Natural killer cell (primary cell): ENCODE measurements at places on chromosomes 11 and 22.
A peak's percentile ranks its signal among the peaks of the same experiment; 100 is the strongest.

GRCh38 chr11:116072601-116073410 is 568.6 kb upstream of the CADM1 start:
- no peak for DNase-seq

GRCh38 chr11:2885017-2885677 is 428 bp downstream of the CDKN1C start:
- peak; percentile 47 for DNase-seq

DNA sequence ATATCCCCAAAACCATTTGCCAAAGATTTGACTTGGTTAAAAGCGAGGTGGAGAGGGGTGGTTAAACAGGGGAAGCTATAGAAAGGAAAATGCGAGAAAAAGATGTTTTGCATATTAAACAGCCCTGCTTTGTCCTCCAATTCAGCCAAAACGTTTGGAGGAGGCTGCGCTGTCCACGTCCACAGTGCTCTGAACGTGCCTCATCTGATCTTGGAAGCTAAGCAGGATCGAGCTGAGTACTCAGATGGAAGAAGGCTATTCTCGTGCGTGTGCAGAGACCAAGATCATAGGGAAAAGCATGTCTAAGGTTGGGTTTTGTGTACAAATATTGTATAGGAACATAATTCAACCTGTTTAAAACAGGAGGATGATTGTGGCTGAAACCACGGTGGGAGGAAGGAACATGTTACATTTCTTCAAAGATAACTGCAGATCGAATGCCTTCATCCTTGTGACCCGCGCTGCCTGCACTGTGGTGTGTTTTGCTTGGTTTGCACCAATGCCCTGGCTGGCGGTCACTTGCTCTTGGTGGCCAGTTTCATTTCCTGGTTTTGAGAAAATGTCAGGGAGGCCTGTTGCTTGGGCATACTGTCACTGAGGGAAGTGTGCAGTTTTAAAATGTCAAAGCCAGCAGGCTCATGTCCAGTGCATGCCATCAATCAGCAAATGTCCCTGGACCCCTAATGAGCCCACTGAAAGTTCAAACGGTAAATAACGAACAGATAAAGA is 40.4 kb downstream of the FLI1 start:
- DNase-seq: no peak

DNA sequence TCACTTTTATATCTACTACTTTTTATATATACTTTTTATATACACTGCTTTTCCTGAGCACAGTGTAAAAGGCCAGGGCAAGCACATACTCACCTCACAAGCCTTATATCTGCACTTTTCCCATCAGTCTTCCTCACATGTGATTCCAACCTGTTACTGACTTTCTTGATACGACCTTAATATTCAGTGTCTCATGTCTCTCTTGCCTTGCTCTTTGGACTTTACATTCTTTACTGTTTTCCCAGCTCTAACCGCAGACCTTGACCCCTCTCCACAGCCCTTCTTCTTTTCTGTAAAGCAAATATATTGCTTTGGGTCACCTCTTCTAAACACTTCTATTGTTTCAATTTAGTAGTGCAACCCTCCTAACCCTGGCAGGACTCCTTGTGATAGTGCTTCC is 353.1 kb upstream of the ANO5 start:
- DNase-seq: no peak

DNA sequence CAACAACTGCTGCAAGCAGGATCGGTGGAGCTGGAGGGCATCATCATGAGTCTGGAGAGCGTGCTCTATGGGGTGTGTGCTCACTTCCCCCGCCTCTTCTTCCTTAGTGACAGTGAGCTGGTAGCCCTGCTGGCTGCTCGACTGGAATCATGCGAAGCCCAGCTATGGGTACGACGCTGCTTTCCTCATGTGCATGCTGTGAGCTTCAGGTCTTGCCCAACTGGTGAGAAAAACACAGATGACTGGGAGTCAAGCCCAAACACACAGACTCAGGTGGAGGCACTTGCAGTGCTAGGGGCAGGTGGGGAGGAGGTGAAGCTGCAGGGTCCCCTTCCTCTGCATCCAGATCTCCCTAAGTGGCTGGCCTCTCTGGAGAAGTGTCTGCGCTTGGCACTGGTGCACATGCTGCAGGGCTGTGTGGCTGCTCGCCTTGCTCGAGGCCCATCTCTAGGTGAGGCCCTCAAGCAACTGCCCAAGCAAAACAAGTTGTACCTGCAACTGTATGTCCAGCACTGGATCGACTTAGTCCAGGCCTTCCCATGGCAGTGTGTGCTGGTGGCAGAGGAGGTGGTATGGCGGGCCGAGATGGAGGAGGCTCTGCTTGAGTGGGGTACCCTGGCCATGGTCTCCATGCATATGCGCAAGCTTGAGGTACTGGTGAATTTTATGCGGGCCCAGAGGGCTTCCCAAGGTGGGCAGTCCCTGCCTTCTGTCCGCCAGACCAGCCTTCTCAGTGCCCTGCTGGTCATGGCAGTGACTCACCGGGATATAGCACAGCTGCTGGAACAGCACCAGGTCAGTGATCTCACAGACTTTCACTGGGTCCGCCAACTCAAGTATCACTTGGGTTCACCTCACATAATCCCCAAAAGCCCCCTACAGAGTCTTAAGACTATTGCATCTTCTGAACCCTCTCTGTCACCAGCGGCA is 48.1 kb downstream of the DNHD1 start:
- DNase-seq: no peak

- DNase-seq: no peak
These were observed 208.1 kb downstream of the DBX1 start for GRCh38 chr11:19952116-19952605.

DNA sequence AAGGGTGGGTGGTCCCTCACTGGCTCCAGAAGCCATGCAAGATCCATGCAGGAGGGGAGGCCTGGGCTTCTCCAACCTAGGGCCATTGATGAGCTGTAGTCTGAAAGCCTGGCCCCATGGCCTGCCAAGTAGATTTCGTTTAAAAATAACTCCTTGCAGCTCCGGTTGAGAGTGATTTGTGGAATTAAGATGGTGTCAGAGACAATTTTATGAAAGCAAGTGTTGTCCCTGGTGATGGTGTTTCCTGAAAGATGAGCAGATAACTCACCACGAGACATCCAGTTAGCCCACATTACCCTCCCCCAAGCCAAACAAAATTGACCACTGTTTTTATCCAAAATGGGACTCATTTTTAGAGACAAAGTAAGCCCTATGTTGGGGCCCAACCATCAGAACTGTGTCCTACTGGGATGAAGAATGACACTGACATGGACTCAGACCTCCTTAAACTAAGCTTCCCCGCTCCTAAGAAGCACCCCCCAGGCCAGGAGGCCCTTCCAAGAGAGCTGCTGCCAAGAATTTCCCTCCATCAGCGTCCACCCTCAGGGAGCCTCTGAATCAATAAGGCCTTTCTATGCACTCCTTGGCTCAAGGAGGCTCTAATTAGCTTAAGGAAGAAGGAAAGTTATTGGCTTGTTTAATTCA is 174.2 kb upstream of the NCAM1 start:
- no peak for DNase-seq

DNA sequence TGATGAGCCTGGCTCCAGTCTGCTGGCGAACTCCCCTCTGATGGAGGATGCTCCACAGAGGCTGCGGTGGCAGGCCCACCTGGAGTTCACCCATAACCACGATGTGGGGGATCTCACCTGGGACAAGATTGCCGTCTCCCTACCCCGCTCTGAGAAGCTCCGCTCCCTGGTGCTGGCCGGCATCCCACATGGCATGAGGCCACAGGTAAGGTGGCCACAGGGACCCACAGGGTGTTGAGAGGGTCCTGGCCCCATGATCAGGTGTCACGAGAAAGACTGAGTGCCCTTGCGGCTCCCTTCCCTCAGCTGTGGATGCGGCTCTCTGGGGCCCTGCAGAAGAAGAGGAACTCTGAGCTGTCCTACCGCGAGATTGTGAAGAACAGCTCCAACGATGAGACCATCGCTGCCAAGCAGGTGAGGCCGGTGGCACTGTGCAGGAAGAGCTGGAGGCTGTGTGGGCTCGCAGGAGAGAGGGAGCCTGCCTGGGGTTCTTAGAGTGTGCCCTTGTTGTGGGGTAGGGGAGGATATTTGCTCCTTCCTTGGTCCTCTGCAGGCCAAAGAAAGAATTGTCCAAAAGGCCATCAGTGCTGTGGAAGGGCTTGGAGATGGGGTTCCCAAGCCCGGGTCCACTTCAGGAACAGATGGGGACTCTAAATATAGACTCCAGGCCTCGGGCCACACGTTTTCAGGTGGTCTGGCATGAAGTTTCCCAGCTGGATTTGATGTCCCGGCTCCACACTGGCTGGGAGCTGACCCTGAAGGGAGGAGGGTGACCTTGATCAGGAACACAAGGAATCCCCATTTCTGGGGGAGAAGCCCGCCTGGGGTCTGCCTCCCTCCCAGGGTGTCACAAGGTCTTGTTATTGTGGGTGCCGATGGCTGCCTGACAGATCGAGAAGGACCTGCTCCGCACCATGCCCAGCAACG is 34.1 kb downstream of the SGSM3 start:
- no peak for DNase-seq

DNA sequence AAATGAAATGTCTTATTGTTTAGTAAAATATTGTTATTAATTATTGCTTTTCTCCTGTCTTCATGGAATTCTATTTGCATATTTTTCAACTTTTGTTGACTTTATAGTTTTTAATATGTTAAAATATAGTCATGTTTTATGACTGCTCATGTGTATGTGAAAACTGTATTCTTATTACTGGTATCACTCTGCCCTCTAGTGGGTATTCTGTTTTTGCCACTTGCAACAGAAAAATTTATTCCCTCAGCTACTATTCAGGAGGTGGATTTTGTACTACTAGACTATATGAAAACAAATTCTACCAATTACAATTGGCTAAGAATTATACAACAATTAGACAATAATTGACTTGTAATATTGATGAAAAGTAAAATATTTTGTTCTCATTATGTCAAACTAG is 45.0 kb downstream of the OR4C6 start:
- no peak for DNase-seq

GRCh38 chr11:71461696-71462095 is 8.7 kb downstream of the NADSYN1 start:
- DNase-seq: no peak

- peak; percentile 48 for DNase-seq
These were observed 647 bp downstream of the SWAP70 start for GRCh38 chr11:9664276-9665171.

DNA sequence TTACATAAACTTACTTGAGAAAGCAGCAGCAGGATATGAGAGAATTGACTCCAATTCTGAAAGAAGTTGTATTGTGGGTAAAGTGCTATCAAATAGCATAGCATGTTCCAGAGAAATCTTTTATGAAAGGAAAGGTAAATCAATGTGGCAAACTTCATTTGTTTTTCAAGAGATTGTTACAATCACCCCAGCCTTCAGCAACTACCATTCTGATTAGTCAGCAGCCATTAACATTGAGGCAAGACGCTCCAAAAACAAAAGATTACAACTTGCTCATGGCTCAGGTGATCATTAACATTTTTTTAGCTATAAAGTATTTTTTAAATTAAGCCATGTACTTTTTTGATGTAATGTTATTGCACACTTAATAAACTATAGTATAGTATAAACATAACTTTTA is 357.2 kb downstream of the TMEM135 start:
- DNase-seq: no peak

- DNase-seq: no peak
These were observed 134.3 kb downstream of the CRYBB2 start for GRCh38 chr22:25353516-25354445.

DNA sequence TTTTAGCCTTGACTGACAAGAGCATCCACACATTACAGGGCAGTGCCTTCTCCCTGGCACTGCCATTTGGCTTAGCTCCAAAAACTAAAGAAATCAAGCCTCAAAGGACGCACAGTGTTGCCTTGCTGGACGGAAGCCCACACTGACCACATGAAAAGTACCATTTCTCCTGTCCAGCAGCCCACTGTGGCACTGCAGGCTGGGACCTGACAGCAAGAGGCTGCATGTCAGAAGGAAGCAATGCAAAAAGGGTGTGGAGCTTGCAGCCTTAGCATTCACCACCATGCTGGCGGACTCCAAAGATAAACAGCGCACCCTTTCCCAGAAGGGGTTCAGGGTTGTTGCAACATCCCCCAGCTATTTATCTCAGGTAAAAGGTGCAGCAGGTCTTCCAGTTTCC is 109.3 kb upstream of the BMAL1 start:
- DNase-seq: no peak

- DNase-seq: no peak
These were observed 414.9 kb downstream of the TBC1D22A start for GRCh38 chr22:47177334-47177815.

GRCh38 chr11:57490456-57491248 is 24.9 kb downstream of the SLC43A1 start:
- DNase-seq: no peak

- no peak for DNase-seq
These were observed 26.1 kb downstream of the MRTFA start for GRCh38 chr22:40610329-40610850.

DNA sequence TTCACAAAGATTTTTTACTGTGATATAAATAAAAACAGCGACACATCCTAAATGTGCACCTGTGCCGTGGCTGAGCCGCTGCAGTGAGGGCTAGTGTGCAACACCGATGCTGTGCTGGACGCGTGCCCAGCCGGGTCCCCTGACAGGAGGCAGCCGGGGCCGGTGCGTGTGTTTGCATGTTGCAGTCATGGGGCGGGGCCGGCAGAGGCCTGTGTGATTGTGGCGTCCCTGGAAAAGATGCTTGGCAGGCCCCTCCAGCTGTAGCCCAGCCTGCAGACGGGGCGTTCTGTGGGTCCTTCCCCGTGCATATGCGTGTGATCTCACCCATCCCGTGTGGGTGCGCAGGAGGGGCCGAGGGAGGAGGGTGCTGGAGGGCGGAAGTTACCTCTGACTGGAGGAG is 30.6 kb downstream of the MUC6 start:
- no peak for DNase-seq

- DNase-seq: no peak
These were observed 21.2 kb downstream of the UPB1 start for GRCh38 chr22:24516301-24516737.

DNA sequence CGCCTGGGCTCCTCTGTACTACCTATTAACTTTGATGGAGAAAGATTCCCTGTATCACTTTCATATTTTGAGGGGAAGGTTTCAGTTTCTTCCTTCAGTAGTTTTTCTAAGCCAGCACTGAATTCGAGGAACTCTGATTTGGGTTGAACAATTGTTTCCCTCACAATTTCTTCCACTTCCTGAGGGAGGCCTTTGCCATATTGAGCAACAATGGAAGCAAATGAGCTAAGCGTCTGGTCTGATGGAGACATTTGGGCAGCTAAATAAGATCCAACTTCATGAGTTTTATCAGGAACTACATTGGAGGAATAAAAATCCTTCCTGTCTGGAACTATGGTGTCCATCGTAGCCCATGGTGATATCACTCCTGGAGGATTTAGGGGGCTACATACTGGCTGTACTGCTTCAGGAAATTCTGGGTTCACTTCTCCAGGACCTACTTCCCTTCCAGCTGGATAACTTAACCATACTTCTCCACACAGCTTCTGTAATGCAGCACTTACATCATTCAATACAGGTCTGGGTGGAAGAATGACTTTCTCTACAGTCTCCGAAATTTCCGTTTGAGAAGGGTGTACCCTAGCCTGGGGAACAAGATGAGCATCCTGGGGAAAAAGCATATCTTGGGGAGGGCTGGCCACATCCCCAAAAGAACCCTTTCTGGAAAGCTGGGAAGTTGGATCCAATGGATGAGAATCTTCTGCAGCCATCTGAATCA is 38.9 kb upstream of the CCDC89 start:
- no peak for DNase-seq
